ENCODE measurements at places on chromosomes 5 and 9.

- no peak for DNase-seq
These were observed 19.2 kb downstream of the CETN3 start for GRCh38 chr5:90390326-90390725.

- DNase-seq = no peak
These were observed 67.4 kb upstream of the CCDC112 start for GRCh38 chr5:115363879-115364278.

GRCh38 chr5:150000990-150001659 lies 586 bp downstream of the HMGXB3 start:
- DNase-seq = no peak

GRCh38 chr5:10553476-10553875 lies 10.4 kb upstream of the ANKRD33B start:
- no peak for DNase-seq

DNA sequence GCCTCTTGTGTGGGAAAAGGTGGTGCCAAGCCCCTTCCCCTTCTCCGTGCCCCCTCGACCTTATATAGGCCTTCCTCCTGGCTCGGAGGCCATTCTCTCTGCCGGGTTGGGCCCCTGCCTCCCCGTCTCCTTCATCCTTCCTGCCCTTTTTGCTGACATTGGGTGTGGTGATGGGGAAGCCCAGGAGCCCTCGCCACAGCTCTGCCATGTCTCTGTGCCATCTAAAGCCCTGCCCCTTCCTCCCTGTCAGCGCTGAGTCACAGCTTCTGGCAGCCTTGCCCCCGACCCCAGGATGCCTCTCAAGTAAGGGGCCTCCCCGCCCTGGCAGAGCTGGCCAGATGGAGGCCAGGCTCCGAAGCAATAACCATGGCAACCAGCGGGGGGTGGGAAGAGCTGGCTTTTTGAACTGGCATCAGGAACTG lies 30.4 kb downstream of the JADE2 start:
- DNase-seq = peak; percentile 18

DNA sequence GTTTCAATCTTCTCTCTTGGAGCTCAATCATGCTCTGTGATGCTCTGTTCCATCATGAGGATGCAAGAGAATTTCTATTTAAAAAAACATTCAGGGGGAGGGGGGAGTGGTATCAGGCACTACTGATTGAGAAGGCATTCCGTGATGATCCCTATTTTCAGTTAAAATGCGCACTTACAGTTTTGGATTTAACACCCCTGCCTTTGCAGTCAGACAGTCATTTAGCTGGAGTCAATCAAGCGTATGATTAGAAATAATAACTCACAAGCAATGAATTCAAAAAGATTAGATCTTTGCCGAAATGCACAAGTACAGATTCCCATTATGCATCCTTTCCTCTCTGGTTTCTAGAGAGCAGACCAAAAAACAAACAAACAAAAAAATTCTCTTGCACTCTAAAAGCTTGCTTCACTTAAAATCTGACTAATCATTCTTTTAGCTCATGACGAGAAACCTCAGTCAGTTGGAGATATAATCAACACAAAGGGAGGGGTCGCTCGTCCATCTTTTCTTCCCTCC lies 55.4 kb downstream of the EFNA5 start:
- no peak for DNase-seq

DNA sequence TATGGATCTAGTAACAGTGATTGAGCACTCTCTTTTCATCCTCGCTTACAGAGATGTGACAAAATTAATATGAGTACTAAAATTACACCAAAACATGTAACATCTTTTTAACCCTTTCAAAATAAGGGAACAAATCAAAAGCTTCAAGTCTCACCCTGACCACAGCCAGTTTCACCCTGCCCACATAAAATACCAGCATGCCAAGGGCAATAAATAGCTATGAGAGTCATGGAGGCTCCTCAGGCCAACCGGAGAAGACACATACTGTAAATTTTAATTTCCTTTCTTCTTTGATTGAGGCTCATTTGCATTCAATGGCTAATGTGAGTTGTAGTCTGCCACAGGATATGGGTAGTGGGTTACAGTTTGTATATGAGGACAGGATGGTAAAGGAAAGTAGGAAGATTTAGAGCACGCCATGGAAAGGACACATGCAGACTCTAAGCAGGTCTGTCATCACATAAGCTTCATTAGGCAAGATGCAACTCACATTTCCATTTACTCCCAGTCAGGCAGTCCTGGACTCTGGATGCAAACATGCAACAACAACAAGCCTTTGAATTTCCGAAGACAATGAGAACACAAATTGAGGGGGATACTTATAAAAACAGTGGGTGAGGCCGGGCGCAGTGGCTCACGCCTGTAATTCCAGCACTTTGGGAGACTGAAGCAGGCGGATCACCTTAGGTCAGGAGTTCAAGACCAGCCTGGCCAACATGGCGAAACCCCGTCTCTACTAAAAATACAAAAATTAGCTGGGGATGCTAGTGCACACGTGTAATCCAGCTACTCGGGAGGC lies 11.3 kb downstream of the IL4 start:
- DNase-seq = no peak

GRCh38 chr5:98482321-98483300 lies 290.9 kb upstream of the RGMB start:
- DNase-seq = no peak

DNA sequence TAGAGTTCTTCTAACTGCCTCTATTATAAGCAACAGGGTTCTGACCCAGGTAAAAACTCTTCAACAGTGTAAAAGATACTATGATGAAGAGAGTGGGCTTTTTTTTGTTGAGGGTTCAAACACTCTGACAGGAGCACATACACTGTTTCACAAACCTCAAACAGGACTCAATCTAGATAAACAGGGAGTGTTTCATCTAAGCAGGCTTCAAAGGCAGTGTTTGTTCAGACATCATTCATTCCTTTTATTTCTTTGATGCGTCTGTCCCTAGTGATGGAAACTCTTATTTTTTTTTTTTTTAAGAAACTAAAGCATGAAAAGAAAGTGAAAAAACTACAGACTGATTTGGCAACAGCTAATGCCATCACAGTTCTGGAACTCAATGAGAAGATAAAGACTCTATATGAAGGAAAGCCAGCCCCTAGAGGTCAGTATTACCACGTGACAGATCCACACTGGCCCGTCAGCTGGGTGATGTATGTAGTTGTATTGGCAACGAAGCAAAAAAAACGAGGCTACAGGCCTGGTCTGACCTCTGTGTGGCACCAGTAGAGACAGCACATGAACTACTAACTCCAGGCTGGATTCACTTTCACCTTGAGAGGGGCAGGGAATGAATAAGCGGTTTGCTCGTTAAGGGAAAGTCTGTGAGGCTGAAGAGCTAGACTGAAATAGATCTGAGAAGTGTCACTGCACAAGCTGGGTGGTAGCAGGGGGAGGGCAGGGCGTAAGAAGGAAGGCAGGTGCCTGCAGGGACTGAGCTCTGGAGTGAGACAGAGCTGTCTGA lies 172.2 kb downstream of the CCDC192 start:
- DNase-seq = peak; percentile 25

- DNase-seq = no peak
These were observed 57.3 kb downstream of the DAPK1 start for GRCh38 chr9:87554976-87555375.

- DNase-seq = peak; percentile 57
These were observed 2.8 kb upstream of the GPR150 start for GRCh38 chr5:95617057-95617456.

GRCh38 chr9:128946571-128947276 lies 679 bp downstream of the DOLK start:
- peak; percentile 21 for DNase-seq

DNA sequence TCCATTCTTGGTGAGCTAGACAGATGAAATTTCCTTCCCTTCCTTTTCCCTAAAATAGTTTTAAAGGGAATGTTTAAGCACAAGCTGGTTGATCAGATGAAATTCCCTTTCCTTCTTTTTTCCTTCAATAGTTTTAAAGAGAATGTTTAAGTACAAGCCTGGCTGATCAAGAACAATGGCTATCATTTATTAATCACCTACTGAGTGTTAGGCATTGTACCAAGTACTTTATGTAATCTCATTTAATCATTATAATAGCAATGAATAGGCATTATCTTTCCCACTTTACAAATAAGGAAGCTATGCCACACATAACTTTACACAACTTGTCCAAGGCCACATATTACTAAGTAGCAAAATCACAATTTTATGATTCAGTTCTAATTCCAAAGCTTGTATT lies 152.0 kb upstream of the ACOT12 start:
- DNase-seq = no peak

- DNase-seq = no peak
These were observed 182.4 kb downstream of the IRX1 start for GRCh38 chr5:3778000-3778550.

DNA sequence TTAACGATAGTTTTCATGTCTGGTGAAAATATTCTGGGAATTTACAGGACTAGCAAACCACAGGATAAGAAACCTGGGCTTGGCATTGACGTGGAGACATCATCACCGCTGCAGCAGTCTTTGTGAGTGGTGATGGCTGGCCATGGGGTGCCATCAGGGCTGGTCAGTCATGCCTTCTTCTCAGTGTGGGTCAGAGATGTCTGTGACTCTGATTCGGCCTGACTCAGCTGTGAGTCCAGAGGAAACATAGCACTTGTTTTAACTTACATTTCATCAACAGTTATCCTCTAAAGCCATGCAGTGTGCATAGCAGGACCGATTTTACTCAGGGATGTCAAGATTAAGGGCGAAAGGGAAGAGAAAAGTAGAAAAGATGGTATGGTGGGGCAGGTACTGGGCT lies 33.2 kb upstream of the CYFIP2 start:
- no peak for DNase-seq

DNA sequence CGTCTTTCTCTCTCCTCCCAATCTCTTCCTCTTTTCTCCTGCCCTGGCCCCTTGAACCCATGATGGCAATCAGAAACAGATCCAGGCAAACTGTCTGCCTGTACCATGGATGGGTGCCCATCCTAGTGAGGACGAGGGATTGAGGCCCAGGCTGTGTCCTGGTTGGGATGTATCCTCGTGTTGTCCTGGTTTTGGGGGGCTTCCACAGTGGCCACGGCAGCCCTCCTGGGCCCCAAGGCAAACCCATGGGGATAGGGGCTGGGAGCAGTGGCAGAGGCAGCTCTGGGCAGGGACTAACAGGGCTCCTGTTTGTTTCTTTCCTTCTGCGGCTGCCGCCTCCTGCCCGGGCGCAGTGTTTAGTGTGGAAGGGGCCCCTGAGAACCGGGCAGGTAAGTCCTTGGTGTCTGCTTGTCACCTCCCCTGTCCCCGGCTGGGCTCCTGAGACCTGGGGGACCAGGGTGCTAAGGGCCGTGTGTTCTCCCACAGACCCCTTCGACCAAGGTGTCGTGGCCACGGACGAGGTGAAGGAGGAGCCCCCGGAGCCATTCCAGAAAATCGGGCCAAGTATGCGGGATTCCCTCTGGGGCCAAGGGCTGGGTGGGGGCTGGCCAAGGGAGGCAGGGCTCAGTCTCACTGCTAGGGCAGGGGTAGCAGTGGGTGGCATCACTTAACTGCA lies 70.0 kb downstream of the AMBP start:
- DNase-seq = no peak

DNA sequence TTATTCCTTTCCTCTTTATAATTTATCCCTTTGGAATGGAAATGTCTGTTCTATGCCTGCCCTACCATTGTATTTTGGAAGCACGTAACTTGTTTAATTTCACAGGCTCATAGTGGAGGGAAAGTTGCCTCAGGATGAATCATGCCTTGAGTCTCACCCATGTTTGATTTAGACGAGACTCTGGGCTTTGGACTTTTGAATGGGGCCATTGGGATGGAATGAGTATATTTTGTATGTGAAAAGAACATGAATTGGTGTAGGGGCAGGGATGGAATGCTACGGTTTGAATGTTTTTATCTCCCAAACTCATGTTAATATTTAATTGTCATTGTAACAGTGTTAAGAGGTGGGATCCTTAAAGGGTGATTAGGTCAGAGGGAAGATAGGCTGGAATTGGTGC lies 10.3 kb downstream of the FBXW5 start:
- DNase-seq = no peak

DNA sequence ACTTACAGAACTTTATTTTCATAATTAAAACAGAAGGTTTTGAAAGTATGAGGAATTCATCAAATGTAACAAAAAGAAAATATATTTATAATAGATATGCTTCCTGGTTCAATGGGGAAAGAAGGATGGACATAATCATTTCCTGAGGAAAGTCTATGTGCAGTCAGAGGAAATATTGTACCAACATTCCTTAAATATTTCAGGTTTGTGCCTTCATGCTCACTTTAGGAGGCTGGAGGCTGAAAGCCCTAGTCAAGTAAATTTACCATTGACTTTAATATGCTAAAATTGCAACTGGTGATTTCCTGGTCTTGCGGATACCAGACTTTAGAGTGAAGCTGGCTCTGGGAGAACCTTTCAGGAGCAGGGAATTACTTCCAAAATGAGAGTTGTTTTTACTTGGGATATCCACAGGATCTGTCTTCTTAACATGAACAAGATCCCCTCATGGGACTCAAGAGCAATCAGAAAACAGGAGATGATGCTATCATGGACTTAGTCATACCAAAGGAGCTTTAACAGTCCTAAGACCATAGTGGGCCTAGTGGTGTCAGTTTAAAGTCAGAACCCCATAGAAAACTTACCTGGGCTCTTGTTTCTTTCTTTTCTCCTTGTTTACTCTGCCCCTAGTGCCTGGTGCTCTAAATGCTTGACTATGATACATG lies 762.8 kb upstream of the GRAMD2B start:
- DNase-seq = no peak

DNA sequence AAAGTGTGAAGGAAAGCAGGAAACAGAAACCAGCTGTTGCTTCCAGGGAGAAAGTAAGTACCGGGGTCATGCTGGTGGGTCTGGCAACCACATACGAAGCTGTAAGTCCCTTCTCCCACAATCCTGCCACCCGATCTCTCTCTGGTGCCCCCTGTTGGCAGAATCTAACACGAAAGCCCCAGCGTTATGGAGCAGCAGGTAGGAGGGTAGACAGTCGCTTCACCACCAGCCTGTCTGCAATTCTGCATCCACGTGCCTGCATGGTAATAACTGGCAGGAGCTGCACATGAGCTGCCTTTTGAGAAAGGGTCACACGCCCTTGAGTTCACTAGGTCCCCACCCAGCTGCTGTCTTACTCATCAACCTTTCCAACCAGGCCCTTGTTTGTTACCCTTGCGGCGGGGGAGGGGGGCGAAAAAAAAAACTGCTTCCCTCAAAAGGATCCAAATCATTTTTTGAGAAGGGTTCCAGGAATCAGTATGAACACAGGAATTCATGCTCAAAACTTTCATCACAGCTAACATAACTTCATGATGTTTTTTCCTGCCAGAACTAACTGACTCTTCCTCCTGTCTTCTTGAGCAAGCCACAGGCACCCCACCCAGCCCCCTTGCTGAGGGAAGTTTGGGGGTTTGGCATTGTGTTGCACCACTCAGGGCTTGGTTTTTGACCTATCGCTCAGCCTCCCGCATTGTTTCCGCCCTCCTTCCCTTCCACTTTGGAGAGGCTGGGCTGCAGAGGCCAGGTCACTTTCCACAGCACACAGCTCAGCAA lies 19.6 kb upstream of the TMEM252 start:
- DNase-seq = no peak

All from COLO829 (cell line).